ENCODE measurements at places on chromosomes 11 and 22. TPM values are rescaled to one million over a fixed set of nuclear protein-coding genes. Genes with fewer than 3 reads are reported as not detected.

The GDPD4 gene
- total RNA-seq: not detected

The RAB30 gene
- total RNA-seq: 10.3 TPM

The ACR gene
- total RNA-seq: 2.2 TPM

The HPX gene
- total RNA-seq: 5.2 TPM

The BTBD18 gene
- total RNA-seq: not detected

The ESAM gene
- 0.85 TPM for total RNA-seq

The DGAT2 gene
- 1.3 TPM for total RNA-seq

The CHRNA10 gene
- 2.9 TPM for total RNA-seq

- peak overlapping the region; percentile 2 for H3K4me3 ChIP-seq
- no peak for DNase-seq
- peaks cover 15% of the 10 kb centered on the region for H3K4me1 ChIP-seq
- no peaks in the 10 kb centered on the region for H3K27me3 ChIP-seq
- peak overlapping the region; percentile 47 for H3K27ac ChIP-seq
Measured at GRCh38 chr22:42273855-42274451, 3.5 kb upstream of the TCF20 start.

- peaks cover 45% of the 10 kb centered on the region for H3K4me1 ChIP-seq
- peaks cover 7% of the 10 kb centered on the region for H3K27me3 ChIP-seq
- H3K36me3 ChIP-seq: no peaks in the 10 kb centered on the region
- DNase-seq: no peak
Measured at GRCh38 chr11:112343368-112344039, 82.8 kb upstream of the PLET1 start.

- H3K27ac ChIP-seq: no peak overlapping the region
- DNase-seq: no peak
- no peaks in the 10 kb centered on the region for H3K27me3 ChIP-seq
- H3K4me3 ChIP-seq: no peak overlapping the region
Measured at GRCh38 chr11:100501450-100501849, 185.6 kb upstream of the ARHGAP42 start.

DNA sequence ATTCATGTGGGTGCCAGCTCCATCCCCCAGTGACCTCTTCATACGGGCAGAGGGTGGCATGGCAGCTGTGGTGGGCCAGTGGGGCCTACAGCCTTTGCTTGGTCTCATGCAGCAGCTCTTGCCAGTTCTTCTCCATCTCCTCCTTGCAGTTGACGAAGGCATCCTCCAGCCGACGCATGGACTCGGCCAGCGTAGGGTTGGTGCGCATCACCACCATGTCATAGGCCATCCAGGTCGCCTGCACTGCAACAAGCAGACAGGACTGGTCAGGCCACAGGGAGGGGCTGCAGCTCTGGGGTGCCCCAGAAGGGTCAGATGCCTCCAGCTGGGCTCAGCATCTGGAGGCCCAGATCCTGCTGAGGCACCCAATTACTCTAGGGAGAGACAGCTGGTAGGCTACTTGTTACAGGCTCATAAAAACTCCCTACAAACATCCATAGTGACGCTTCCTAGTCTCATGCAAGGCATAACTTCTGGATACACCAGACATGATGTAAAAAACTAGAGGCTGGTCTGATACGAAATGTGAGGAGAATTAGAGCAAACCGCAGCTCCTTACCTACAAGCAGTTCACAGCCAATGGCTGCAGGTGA lies 5.6 kb downstream of the KLHDC7B start:
- no peak overlapping the region for H3K27ac ChIP-seq
- H3K4me1 ChIP-seq: peaks cover 2% of the 10 kb centered on the region
- H3K27me3 ChIP-seq: peaks cover 3% of the 10 kb centered on the region
- no peaks in the 10 kb centered on the region for H3K36me3 ChIP-seq
- H3K4me3 ChIP-seq: no peak overlapping the region

- DNase-seq: no peak
- H3K27me3 ChIP-seq: no peaks in the 10 kb centered on the region
- peaks cover 16% of the 10 kb centered on the region for H3K4me1 ChIP-seq
- H3K36me3 ChIP-seq: no peaks in the 10 kb centered on the region
- H3K4me3 ChIP-seq: no peak overlapping the region
Measured at GRCh38 chr22:17770180-17771077, 3.8 kb downstream of the BID start.

DNA sequence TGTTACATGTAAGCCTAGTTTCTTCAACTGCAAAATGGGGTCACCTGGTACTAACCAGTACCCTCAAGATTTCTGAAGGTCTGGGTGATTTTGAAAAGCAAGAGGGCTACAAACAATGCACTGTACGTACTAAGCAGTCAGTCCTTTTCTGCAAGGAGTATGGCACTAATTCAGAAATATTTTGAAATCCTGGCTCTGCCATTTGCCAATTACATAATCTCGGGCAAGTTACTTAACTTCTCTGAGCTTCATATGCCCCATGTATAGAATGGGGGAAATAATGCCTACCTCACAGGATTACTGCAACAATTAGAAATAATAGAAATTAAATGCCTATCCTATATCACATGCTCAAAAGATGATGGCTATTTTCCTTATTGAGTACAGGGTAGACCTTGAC lies 60.7 kb upstream of the CCDC89 start:
- DNase-seq: no peak
- no peak overlapping the region for H3K4me3 ChIP-seq
- H3K4me1 ChIP-seq: peaks cover 7% of the 10 kb centered on the region
- no peaks in the 10 kb centered on the region for H3K27me3 ChIP-seq
- no peaks in the 10 kb centered on the region for H3K36me3 ChIP-seq
- no peak overlapping the region for H3K27ac ChIP-seq
